ENCODE measurements at places on chromosomes 12 and 14. TPM values are rescaled to one million over a fixed set of nuclear protein-coding genes. Genes with fewer than 3 reads are reported as not detected.

GPR65 gene
- 4.2 TPM for total RNA-seq

JPH4 gene
- total RNA-seq: 6.5 TPM

DNA sequence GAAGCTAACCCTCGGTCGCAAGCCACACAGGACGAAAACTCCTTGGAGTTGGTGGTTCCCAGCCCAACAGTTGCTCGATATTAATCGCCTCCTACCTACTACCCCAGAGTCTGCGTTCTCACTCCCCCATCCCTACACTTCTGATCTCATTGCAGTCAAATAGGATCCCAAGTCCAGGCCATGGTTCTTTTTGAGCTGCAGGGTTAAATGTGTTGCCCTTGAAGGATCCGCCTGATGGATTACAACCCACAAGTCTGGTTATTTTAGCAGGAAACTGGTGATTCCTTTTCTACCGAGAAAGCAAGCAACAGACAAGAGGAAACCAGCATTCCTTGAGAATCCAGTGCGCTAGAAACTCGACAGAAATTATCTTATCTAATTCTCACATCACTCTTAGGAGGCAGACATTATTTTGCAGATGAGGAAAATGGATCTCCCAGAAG, 785 bp upstream of the NIN start:
- peaks cover 5% of the 10 kb centered on the region for H3K4me1 ChIP-seq
- peak overlapping the region; percentile 98 for H3K4me3 ChIP-seq

DNA sequence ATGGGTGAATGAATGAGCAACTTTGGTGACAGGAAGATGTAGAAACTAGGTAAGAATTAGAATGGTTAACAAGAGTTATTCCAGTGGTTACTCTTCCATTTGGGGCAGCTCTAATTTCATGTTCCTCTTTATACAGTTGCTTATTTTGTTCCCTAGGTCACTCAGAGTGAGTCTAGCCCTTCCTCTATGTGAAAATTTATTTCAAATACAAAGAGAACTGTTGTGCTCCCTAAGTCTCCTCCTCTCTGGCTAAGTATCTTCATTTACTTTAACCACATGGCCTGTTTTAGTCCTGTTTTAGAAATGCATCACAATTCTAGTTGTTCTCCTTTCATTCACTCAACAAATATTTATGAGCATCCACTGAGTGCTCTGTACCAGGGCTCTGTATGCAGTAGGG, 51.1 kb upstream of the HIF1A start:
- H3K27ac ChIP-seq: no peak overlapping the region
- no peak overlapping the region for H3K4me3 ChIP-seq
- DNase-seq: no peak
- H3K27me3 ChIP-seq: no peaks in the 10 kb centered on the region

GRCh38 chr14:75553157-75553556, 25.3 kb upstream of the FLVCR2 start:
- H3K36me3 ChIP-seq: no peaks in the 10 kb centered on the region
- DNase-seq: no peak
- no peak overlapping the region for H3K4me3 ChIP-seq
- H3K4me1 ChIP-seq: no peaks in the 10 kb centered on the region
- no peaks in the 10 kb centered on the region for H3K27me3 ChIP-seq

DNA sequence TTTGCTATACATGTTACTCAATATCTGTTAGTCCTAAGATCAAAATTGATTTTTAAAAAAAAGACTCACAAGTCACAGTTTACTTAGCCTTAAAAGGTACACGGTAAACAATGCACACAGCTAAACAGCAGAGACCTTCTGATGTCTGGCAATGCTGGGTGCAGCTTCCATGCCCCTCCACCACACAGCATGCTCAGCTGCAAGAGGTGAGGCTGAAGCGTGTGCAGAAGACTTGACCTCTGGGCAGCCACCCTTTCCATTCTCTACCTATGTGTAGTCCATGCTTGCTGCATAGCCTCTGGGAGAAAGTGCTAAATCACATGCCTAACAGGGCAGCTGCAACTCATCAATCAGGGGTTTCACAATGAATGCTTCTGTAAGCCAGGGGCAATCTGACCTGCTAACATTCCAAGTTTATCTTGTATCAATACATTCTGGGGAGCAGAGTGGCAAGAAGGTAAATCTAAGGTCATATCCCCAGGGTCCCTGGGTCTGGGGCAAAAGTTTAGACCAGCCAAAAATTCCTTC, 44.5 kb upstream of the AMN1 start:
- H3K4me1 ChIP-seq: peaks cover 7% of the 10 kb centered on the region
- no peaks in the 10 kb centered on the region for H3K27me3 ChIP-seq
- no peak overlapping the region for H3K27ac ChIP-seq

TRPV4 gene
- 2.2 TPM for total RNA-seq

DNA sequence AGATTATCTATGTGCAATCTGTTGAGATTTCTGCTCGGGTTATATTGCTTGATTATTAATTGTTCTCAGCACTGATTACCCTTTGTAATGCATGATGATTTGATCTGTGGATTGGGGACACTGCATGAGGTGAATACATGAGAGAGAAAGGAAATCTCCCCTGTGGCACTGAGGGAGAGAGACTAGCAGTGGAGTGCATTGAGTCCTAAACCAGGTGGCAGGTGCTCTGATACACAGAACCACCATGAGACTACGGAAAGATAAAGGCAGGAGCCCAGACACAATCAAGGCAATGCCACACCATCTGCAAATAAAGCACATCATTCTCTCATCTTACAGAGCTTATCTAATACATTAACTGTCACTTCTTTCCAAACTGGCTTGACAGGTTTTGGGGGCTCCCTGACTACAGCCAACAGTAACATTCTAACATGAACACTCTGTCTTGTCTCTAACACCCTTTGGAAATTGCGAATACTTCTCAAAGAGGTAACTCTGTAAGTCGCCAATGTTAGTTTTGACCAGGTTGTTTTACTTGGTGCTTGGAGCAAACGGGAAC, 37.6 kb upstream of the TSPAN8 start:
- no peaks in the 10 kb centered on the region for H3K27me3 ChIP-seq
- DNase-seq: no peak
- no peaks in the 10 kb centered on the region for H3K4me1 ChIP-seq
- H3K27ac ChIP-seq: no peak overlapping the region
- no peak overlapping the region for H3K4me3 ChIP-seq

DNA sequence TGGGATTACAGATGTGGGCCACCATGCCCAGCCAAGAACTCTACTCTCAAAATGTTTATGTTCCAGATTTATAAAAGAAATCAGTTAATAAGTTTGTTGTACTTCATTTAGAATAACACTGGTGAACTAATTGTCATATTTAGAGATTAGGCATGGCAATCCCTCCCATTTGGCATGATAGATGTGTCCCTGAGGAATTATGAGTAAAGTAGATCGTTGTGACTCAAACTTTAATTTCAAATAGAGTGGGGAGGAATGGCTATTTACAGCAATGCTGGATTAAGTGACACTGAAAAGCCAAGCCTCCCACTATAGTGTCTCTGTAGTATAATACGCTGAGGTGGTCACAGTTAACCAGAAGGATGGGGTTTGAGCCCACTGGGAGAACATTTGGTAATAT, 39.3 kb upstream of the RTRAF start:
- H3K27me3 ChIP-seq: no peaks in the 10 kb centered on the region
- H3K4me3 ChIP-seq: no peak overlapping the region
- H3K4me1 ChIP-seq: no peaks in the 10 kb centered on the region
- no peaks in the 10 kb centered on the region for H3K36me3 ChIP-seq

DNA sequence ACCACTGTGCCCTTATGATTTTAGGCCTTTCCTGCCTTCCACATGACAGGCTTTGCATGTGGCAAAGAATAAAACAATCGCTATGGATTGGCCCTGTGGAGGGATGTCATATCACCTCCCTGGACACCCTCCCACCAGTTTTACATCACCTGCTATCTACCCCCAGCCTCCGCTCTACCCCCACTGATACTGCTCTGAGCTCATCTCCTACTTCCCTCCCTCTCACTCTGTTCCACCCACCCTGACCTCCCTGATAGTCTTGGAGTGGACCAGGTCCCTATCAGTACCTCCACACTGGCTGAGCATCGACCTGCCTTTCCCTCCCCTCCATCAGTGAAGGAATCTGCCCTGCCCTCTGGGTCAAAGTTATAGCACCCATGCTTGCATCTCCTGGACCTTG, 91.8 kb upstream of the FOXN3 start:
- peaks cover 24% of the 10 kb centered on the region for H3K4me1 ChIP-seq
- no peaks in the 10 kb centered on the region for H3K36me3 ChIP-seq

DNA sequence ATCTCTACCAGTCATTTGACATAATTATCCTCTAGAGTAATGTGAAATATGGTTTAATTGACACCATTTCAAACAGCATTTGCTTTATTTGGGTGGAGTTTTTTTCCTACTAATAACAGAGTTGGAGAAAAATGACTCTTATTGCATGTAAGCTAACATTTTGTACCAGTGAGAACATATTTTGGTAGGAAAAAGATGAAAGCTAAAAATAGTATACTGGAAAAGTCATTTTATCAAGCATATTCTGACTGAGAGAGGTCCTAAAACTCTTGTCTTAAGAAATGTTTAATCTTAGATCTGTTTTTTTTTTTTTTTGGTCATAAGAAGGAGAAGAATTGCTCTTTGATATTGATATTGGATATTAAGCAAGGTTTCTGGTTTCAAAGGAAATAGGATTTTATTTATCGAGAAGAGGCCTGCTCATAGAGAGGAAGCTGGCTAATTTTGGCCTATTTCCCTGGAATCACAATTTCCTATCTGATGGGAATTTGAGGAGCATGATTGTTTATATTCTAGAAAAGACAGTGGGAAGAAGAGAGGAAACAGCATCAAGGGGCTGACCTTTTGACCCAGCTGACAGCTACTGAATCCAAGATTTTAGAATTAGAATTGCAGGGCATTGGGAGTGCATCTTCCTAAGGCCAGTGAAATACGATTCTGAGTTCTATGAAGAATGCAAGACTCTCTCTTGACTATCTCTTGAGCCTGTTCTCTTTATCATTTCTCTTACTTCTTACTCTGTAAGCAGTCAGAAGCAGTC, 19.4 kb downstream of the OTOGL start:
- H3K4me1 ChIP-seq: no peaks in the 10 kb centered on the region
- H3K36me3 ChIP-seq: no peaks in the 10 kb centered on the region
- H3K27me3 ChIP-seq: no peaks in the 10 kb centered on the region

PLEKHG7 gene
- not detected for total RNA-seq

All from upper lobe of left lung (tissue), 6 donors.